ENCODE measurements at places on chromosomes 2 and 18.

DNA sequence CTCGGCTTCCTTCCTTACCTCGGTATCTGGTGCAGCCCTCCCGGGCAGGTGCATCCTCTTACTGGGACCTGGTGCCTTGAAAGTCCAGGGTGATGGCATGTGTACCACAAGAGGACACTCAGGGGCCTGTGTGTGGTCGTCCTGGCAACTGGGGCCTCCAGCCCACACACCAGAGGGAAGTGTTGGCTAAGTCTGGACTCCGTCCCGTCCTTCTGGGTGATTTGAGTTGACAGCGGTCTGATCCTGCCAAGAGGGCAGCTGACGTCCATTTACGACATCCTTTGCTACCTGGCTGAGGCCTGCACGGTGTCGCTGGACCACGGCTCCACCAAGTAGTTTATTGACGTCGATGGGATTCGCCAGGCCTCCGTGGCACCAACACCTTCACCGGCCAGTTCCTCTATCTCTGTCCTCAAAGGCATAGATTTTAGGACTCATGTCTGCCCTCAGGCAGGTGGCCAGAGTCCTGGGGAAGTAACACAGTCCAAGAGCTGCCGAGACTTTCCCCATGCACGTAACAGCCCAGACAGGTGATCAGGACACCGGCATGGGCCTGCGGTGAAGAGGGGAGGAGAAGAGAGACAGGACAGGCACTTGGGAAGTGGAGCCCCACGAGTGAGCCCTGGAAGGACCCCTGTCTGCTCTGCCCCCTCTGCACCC, 186.0 kb upstream of the HDAC4 start:
- DNase-seq: no peak

- peak; percentile 35 for DNase-seq
These were observed 14.6 kb downstream of the UGP2 start for GRCh38 chr2:63856303-63856603.

DNA sequence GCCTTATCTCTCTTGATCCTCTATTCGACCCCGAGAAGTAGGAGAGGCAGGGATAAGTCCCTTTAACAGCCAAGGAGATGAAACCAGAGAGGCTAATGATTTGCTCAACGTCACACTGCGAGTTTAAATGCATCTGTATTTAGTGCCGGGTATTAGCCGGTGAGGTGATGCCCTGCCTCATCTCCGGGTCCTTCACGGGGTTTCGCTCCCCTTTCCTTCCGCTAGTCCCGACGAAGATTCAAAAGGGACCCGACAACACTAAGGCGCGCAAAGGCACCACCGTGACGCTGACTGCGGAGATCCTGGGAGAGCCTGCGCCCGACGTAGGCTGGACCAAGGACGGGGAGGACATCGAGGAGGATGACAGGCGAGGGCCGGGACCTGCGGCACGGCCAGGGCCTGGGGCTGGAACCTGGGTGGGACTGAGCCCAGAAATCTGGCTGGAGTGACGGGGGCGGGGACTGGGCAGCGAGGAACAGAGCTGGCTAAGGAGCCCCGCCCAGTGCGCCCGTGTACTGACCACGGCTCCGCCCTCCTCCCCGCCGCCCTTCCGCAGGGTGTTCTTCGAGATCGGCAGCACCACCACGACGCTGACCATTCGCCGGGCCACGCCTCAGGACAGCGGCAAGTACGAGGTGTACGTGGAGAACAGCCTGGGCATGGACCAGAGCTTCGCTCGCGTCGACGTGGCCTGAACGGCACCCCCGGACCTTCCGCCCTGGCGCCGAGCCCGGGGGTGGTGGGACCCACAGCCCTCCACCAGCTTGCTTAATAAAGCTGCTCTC, 1.0 kb upstream of the GMPPA start:
- DNase-seq: no peak

DNA sequence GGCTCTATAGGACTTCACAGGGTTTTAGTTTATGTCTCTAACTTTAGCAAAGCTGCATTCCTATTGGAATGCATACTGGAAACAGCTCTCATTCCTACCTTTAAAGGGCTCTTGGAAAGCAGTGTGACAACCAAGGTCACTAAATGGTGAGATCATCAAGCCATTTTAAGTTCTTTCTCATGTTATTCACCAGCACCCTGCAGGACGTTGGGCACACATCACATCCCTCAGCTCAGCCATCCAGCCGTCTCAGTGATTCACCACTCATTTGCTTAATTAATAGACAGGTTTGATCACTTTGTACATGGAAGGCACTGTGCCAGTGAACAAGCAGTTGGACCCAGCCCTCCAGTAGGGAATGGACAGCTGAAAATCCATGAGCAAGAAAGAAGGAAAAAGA, 32.2 kb upstream of the RBM44 start:
- DNase-seq: no peak

GRCh38 chr2:213224366-213224765, 59.9 kb upstream of the SPAG16 start:
- no peak for DNase-seq

DNA sequence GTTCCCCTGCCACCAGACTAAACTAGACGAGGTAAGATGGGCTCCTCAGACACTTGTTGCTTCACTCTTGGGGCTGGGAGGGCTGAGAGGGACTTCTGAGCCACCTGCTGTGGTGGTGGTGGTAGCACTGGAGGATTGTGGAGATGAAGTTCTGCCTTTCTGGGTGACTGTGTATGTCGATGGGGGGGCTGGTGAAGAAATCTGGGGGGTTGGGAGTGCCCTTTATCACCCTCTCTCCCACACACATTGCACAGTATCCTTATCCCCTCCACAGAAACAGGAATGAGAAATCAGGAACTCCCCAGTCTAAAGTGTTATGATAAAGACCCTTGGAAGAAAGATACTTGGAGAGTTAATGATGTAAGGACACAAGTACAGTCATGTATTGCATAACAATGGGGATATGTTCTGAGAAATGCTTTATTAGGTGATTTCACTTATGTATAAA, 38.5 kb downstream of the HK2 start:
- no peak for DNase-seq

DNA sequence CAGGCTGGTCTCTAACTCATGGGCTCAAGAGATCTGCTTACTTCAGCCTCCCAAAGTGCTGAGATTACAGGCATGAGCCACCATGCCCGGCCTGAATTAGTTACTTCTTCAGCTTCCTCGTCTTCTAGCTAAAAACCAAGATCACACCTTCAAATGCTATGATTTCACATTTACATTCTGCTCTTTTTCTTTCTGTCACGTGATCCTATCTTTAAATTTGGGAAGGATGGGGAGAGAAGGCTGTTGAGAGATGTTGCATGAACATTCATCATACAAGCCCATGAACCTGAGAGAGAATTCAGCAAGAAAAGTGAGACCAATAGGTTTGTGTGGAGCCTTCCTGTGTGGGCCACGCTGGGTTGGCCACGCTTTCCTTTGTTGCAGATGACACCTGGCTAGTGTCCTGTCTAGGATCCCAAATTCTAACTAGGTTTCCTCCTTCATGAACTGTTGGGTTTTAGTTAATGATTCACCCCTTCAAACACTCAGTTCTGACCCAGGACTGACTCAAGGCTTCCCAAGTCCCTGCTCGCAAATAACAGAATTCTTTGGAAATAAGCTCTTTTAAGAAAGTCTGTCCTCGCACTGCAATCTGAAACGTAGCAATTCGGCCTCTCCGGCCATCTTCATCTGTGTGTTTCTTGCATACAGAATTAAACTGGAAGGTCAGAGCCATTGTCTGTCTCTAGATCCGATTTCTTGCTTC, 57.3 kb upstream of the CREB1 start:
- no peak for DNase-seq

DNA sequence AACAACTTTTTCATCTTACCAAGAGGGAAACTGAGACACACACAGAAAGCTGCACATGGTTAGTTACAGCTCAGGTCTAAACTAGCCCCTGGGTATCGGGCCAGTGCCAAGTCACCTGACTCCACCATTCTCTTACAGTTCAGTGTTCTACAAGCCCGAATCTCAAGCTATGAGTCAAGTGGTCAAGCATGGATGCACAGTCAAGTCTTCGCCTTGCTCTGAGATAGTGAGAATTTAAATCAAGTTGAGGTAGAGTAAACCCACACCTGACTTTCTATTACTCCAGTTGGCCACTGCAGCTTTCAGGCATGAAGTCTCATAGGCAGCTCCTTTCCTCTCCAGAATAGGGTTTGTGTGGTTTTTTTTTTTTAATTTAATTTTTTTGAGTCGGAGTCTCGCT, 34.5 kb upstream of the ARL5A start:
- DNase-seq: no peak

GRCh38 chr2:96604104-96604503, 34.0 kb downstream of the KANSL3 start:
- no peak for DNase-seq

DNA sequence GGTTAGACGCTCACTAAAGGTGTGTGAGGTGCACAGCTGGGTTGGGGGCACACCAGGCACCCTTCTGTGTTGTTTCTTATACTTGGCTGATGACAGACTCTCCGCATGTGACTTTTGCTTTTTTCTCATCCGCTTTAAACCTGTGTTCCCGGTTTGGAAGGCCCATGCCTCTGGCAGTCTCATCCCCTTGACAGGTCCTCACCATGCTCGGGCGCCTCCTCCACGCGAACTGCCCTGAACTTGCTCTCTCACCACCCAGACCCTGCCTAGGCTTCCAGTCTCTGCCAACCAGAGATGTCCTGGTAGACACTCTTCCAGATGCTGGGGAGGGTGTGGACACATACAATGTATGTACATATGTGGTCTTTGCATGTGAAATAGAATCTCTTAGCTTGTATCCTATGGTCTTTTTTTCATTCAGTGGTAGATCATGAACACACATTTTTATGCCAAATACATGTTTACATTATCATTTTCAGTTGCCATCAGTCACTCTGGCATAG, 79.8 kb downstream of the LIMS1 start:
- DNase-seq: no peak

DNA sequence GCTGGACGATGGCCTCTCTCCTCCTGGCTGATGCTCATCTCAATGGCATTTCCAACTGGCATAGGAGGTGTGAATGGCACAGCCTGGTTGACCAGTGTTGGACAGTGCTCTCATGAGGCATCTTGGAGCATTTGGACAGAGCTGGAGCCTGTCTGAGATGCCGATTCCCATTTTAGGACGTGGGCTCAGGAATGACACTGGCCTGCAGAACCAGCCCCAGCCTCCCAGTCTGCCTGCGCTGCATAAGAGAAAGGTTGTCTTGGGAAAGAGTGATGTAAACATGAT, 118.2 kb upstream of the COPS8 start:
- DNase-seq: no peak

DNA sequence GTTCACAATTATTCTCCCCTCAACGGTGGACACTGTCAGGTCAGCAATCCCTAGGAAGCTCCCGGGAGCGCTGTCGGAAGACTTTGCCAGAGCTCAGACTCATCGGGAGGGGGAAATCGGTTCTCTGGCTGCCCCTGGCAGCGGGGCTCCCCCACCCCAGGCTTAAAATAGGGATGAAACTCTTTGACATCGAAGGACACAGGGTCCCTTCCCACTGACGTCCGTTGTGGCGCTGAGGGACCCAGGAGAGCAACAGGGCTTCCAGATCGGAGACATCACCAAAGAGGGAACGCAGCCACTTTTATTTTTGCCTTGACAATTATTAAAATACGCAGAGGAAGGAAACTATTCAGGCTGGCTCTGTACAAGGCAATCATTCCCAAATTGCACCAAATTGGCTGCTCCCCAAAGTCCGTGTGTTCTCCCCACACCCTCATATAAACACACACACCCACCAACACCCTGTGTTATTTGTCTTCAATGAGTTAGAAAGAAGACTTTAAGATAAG, 249.0 kb downstream of the CDH20 start:
- no peak for DNase-seq

GRCh38 chr2:17101091-17101490, 417.1 kb downstream of the RAD51AP2 start:
- no peak for DNase-seq

GRCh38 chr2:26245810-26246209, 1.1 kb downstream of the HADHB start:
- no peak for DNase-seq

GRCh38 chr2:100822587-100823248, 2.8 kb downstream of the NPAS2 start:
- no peak for DNase-seq

DNA sequence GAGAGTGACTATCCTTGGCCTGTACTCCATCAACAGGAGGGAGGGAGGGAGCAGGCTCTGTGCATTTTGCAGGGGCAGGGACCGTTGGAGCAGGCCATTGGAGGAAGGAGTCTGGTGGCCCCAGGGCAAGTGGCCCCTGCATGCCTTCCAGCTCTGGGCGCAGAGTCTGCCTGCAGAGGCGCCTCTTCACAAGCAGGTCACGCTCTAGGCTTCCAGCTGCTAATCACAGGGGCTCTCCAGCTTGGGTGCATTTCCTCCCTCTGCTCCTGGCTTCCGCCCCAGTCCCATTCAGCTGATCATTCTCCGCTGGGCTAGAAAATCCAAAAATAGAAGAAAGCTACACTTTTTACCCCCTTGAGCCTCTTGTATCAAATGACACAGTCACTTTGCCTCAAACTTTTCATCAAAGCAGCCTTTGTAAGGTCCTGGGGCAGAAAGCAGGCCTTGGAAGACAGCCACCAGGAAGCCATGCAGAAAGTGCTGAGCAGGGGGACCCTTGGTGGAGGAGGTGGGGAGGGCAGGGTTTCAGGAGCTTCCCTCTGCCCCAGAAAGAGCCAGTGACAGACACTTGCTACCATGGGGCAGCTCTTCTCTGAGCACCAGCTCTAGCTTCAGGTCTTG, 11.3 kb downstream of the TMEM247 start:
- no peak for DNase-seq

GRCh38 chr2:190443778-190444481, 35.8 kb downstream of the MFSD6 start:
- no peak for DNase-seq

DNA sequence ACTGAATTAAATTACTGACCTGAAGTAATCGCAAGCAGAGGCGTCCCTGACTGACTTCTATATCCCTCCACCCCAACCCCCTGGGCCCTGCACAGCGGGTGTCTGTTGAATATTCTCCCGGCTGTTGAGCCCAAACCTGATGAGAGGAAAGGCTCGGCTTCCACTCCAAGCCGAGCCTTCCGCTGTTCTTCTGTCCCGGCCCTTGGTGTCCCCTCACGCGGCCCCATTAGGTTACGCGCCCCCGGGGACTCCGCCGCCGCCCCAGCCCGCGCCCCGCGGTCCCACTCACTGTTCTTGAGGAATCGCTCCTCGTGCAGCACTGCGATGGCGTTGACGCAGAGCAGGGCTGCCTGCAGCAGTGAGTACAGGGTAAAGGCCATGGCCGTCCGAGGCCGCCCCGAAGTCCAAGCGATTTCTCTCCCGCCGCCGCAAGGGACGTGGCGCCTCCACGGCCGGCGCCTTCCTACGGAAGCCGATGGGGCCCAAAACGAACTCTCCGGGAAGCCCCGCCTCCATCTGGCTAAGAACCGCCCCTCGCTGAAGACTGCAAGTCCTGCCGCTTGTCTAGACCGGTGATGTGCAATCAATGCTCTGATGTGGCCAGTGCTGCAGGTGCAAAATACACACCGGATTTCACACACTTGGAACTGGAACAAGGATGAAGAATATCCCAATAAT, at the start of gene IER3IP1:
TSS of gene IER3IP1 (minus strand) at position 467 of the 678 bp plus-strand sequence. CDS start at position 380, 87 bp downstream.
- peak; percentile 70 for DNase-seq

DNA sequence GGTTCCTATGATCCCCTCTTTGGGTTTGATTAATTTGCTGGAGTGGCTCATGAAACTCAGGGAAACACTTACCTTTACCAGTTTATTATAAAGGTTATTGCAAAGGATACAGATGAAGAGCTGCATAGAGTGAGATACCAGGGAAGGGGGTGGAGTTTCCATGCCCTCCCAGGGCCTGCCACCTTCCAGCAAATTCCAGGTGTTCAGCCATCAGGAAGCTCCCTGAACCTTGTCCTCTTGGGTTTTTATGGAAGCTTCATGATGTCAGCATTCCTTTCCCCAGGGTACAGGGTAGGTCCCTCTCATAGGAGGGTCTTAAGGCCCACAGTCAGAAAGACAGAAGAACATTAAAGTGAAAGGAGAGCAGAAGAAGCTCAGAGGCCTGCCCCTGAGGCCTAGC, 123.9 kb upstream of the DCC start:
- DNase-seq: no peak

All from naive thymus-derived CD8-positive, alpha-beta T cell (primary cell).